ENCODE measurements at places on chromosomes 13 and 19.

- DNase-seq, result no peak
These were observed 44.9 kb upstream of the DCUN1D2 start for GRCh38 chr13:113535381-113535781.

DNA sequence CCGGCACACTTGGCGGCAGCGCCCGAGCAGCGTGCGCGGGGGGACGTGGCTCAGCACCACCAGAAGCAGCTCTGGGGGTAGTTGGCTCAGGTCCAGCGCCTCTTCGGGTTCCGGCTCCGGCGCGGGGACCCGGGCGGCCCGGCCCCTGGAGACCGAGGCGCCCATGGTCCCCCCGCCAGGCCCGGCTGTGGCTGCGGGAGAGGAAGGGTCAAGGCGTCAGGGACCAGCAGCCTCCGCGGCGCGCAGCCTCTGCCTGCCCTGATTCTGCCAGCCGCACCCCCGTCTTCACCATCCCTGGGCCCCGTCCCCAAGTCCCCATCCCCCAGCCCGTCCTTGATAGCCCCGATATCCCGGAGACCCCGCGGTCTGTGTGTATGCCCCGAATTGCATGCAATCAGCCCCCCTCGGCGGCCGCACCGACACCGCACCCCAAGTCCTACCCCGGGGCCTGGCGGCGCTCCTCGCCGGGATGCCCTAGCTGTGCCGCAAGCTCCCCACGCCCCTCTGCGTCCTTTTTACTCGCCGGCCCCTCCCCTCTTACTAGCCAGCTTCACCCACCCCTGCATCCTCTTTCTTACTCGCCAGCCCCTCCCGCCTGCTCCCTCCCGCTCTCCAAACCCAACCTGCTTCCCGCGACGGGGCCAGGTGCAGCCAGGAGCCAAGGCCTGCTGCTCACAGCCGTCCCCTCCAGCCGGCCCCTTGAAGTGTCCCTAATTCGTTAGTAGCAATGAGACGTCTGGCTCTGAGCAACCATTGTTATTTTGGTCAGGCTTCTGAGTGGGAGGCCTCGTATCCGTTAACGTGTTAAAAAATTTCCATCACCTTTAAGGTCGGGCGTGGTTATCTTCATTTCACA lies at the start of gene FBXO27:
Gene FBXO27, minus strand, starts transcription at position 487 of the 856 bp plus-strand sequence. Its CDS starts 322 bp downstream, at position 165.
- no peak for DNase-seq

DNA sequence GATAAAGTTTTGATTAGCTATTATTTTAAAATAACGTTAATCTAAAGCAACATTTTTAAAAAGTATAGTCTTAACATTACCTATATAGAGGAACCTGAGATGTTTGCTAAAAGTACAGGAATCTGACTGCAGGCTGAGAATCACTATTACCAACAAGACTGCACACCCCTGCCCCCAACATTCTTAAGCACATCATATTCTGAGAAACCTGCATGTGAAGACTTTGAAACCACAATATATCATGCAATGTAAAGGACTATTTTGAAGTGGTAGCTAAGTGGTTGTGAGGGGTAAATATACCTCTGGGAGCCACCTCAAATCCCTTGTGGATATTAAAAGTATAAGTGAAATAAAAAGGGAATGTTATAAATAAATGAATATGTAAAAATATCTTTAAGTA lies 119.0 kb upstream of the KLF12 start:
- no peak for DNase-seq

GRCh38 chr19:633786-634639 lies 676 bp upstream of the POLRMT start:
- DNase-seq, result no peak

DNA sequence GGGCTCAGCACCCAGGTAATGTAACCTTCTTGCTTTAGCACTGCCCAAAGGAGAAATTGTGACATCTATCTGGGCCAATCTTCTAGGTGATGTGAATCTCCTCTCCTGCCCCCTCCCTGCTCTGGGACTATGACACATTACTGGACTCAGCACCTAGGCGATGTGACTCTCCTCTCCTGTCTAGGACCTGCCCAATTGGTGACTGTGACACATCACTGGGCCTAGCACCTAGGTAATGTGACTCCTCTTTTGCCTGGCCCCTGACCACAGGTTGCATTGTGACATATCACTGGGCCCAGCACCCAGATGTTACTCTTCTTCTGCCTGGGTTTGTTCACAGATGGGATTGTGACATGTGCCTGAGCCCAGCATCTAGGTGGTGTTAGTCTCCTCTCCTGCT lies 45.0 kb downstream of the ZNF85 start:
- no peak for DNase-seq

DNA sequence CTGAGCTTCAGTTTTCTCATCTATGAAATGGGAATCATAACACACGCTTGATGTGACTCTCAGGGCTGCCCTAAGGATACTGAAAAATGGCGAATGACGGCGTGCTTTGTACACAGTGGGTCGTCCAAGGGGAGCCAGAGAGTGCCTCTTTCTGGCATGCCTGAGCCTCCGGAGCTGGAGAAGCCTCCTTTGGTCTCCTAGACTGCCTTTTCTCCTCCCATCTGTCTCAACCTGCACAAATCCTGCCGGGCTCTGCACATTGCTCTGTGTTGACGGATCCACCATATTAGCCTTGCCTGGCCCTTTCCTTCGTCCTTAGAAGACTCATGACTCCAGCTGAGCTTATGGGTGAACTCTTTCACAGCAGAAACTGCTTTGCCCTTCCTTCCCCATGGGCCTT lies 220.9 kb downstream of the TSHZ3 start:
- no peak for DNase-seq

DNA sequence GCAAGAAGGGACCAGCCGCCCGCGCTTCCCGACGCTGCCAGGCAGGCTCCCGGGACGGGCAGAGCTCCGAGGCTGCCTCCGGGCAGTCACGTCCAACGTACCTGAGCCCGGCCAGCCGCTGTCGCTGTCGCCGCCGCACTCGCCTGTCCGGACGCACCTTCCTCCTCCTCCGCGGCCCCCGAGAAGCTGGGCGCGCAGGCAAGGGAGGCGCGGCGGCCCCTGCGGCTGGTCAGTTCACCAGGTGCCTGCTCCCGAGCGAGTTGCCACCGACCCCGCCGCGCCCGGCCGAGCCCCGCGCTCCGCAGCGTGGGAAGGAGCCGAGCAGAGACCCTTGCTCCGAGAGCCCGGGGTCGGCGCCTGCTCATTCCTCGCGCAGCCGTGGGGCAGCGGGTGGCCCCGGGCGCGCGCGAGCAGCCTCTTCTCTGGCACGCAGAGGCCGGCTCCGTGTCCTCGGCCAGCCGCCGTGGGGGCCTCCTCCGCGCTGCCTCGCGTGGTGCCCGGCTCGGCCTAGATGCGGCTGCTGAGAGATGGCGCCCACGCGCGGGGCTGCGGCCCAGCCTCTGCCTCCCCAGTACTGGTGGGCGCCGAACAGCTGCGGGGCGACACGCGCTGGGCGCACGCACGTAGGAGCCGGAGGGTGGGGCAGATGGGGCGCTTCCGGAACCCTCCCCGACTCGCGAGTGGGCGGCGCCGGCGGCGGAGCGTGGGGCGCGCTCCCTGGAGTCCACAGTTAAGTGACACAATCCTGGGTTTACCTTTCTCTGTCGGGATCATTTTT lies 419.4 kb downstream of the UQCRFS1 start:
- no peak for DNase-seq

GRCh38 chr13:97986835-97987234 lies 33.4 kb downstream of the IPO5 start:
- no peak for DNase-seq

DNA sequence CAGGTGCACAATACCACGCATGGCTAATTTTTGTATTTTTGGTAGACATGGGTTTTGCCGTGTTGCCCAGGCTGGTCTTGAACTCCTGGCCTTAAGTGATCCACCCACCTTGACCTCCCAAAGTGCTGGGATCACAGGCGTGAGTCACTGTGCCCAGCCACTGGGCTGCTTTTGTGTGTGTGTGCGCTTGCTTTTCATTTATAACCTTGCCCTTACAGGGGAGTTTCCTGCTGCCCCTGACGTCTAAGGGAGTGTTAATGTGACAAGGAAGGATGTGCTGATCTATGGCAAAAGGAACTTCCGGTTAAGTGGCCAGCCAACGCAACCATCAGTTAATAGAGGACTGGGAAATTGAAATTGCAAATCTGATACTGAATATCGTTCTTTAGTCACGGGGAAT lies 57.7 kb downstream of the ING1 start:
- DNase-seq, result no peak

- DNase-seq, result no peak
These were observed 95.3 kb upstream of the GPR12 start for GRCh38 chr13:26855921-26856320.

GRCh38 chr13:28031896-28032288 lies 43.4 kb upstream of the URAD start:
- DNase-seq, result no peak

GRCh38 chr19:1098177-1099051 lies 3.2 kb upstream of the POLR2E start:
- no peak for DNase-seq

DNA sequence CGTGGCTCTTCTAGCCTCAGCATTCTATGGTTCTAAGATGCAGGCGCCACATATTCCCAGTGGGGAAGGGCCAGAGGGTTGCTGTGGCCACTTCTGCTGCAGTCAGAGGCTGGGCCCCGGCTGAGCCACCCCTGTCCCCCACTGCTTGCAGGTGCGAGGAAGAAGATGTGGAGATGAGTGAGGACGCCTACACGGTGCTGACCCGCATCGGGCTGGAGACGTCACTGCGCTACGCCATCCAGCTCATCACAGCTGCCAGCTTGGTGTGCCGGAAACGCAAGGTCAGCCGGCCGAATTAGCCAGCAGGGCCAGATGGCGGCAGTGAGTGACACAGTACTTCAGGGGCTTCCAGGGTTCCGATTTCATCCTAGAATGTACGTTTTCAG lies 2.0 kb downstream of the LHB start:
- DNase-seq, result no peak

GRCh38 chr13:113046883-113047244 lies 58.7 kb upstream of the F7 start:
- no peak for DNase-seq

- DNase-seq, result no peak
These were observed 407.7 kb downstream of the LMO7 start for GRCh38 chr13:76043874-76044273.

DNA sequence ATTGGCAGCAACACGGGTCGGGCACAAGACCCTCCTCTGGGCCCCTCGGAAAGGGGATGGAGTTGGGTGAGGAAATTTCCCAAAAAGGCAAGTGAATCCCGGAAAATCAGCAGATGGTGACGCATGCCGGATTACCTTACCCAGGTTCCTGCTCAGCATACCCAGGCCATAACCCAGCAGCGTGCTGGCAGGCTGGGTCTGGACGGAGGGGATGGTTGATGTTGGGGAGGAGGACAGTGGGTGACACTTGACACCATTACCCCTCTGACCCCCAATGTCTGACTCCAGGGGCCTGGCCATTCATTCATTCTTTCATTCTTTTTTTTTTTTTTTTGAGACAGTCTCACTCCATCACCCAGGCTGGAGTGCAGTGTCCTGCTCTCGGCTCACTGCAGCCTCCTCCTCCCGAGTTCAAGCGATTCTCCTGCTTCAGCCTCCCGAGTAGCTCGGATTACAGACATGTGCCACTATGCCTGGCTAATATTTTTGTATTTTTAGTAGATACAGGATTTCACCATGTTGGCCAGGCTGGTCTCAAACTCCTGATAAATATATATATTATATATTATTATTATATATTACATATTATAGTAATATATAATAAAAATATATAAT lies 799 bp downstream of the PVR start:
- no peak for DNase-seq

DNA sequence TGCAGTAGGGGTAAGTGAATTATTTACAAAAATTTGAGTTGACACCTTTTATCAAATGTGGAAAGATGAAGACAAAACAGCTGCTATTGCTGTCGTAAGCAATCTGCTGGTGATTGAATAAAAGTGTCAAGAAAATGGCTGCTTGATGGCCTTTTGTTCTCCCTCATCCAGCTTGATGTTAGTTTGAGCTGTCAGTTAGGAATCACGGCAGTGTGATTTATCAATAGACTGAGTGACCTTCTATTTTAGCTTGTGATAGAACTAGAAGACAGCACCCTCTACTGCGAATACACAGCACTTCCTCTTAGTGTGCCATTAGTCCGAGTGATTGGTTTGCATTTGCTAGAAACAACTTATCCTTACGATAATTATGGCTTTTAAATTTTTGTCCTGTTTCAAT lies 76.3 kb downstream of the MZT1 start:
- no peak for DNase-seq

Measured in activated CD4-positive, alpha-beta T cell treated with anti-CD3 and anti-CD28 coated beads, Interleukin-2, amount 50 U/mL, for 24 hours (primary cell).